Gastroesophageal sphincter (tissue), 4 donors: ENCODE measurements at places on chromosomes 6 and 20. TPM values are rescaled to one million over a fixed set of nuclear protein-coding genes. Genes with fewer than 3 reads are reported as not detected.

DNA sequence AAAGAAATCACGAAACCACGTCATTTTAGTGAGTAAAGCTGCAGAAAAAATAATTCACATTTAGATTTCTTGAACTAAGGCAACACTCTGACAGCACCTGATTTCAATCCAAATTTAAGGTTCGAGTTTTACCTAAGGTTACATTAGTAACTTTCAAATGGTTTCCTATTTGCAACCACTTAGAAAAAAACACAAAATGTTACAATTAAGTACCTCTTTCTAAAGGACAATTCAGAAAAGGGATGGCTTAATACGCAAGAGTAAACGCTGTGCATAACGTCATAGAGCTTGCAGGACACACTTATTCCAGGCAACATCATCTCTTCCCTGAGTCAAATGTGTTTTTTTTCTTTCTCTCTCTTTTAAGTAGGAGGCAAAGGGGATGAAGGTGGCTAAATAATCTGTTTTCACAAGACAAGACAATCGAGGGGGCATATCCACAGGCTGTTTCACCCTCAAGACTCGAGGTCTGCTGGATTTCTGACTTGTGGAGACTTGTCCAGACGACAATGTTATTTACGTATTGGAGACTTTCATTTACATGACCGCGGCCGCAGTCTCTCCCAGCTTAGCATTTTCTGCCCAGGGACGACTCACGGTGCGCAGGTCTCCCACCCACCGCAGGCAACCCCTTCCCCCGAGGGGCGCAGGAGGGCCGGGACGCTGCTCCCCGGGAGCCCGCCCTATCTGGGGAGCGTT lies 86.0 kb downstream of the SESN1 start:
- ATAC-seq: peak; percentile 32

DNA sequence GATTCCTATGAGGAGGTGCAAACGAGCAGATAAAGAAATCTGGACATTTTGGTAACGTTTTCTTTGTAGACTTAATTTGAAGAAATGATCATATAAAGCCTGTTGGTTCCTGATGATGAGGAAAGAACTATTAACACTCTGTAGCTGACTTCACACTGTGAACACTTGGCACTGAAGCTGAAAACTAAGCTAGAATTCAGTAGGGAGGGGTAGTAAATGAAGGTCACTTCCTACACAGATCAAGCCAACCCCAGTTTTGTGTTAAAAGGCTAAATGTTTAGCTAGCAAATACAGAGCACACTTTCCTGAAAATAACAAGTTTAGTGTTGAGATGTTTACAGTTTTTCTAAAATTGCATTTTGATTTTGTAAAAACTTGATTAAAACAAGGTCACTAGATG lies 296.2 kb upstream of the PRDM1 start:
- no peak for ATAC-seq

DNA sequence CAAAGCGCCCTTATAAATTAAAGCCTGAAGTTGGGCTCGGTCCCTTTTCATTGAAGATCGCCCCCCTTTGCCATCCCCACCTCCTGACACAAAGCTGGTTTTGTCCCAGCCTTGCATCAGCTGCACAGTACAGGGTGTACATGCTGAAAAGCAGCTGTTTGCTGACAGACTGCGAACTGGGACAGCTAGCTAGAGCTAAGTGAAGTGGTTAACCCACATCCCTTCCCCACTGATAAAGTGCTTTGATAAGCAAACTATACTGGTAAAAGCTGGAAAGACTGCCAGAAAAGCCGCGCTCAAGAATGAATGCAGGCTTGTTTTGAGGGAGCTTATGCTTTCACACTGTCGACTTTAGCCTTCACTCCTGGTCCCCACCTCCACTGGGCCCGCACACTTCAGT lies 207.3 kb downstream of the GMDS start:
- ATAC-seq: no peak

- peak; percentile 72 for ATAC-seq
Measured at GRCh38 chr6:52551483-52552277, 25.2 kb downstream of the TRAM2 start.

GRCh38 chr6:116060572-116061283 lies at the start of gene FRK:
Gene FRK (minus strand): TSS chr6:116060891. CDS start chr6:116060311, 580 bp downstream.
- peak; percentile 75 for ATAC-seq

DNA sequence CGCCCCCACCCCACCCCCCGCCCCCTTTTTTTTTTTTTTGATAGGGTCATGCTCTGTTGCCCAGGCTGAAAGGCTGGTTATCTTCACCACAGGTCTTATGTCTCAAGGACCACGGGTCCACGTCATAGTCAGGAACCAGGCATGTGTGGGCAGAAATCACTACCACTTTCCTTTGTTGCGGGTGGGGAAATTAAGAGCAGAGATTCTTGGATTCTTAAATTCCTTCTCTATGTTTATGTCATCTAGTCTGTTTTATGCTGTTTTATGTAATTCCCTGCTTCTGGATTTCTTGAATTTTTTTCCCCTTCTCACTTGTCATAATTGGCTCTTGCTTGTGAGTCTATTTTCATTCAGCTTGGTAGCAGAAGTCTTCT lies 25.8 kb upstream of the PLCG1 start:
- ATAC-seq: no peak

DNA sequence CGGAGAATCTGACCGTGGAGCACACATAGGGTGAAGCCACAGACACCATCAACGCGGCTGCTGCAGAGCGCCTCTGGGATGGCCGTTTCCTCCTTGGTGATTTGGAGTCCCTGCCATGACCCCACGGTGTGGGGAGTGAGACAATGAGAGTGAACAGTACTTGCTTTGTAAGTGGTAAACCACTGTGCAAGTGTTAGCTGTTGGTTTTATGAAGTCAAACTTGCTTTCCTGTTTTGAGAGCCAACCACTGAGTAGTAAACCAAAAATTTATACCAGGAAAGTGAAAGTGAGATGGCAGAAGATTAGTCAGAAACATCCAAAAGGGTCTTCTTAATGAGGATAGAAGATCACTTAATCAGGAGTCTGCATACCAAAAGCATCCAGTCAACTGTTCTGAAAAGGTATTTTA lies 160.7 kb downstream of the FOXC1 start:
- no peak for ATAC-seq

DNA sequence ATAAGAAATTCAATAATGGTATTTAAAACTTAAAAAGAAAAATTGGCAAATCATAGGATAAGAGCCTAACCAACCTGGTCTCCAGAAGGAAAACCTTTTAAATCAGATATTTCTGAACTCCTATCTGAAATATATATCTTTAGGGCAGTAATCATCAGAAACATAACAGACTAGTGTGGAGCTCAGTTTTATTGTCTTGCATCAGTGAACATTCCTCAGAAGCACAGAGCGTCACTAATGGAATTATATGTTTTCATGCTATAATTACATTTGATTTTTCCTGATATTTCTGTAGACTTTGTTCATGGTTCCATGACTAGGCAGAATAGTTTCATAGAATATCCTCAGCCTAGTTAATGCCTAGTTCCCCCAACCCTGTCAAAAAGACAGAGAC lies 262.2 kb downstream of the EYA4 start:
- ATAC-seq: no peak

BPIFB2 gene
- 138 TPM for total RNA-seq

SIRPD gene
- 0.27 TPM for total RNA-seq

PRKN gene
- 58.6 TPM for total RNA-seq
